ENCODE measurements at places on chromosomes 7 and 10. TPM values are rescaled to one million over a fixed set of nuclear protein-coding genes. Genes with fewer than 3 reads are reported as not detected.

The COL1A2 gene
- 6,947 TPM for total RNA-seq

The C7orf33 gene
- 3.6 TPM for total RNA-seq

The ANKRD61 gene
- total RNA-seq, result not detected

The ENKUR gene
- total RNA-seq, result 1.7 TPM

The CUZD1 gene
- total RNA-seq, result 1.3 TPM

The PLCE1 gene
- 28.2 TPM for total RNA-seq

The RNF133 gene
- 2.6 TPM for total RNA-seq

The TES gene
- 76.4 TPM for total RNA-seq

The TEX47 gene
- total RNA-seq, result not detected

The HABP2 gene
- not detected for total RNA-seq

The CFAP58 gene
- 1.5 TPM for total RNA-seq

The POLR3A gene
- 30.6 TPM for total RNA-seq

The LRMDA gene
- total RNA-seq, result 14.8 TPM

The HTRA1 gene
- 172 TPM for total RNA-seq

The LOXL4 gene
- total RNA-seq, result 7.9 TPM

The C10orf53 gene
- not detected for total RNA-seq

The PRSS1 gene
- total RNA-seq, result not detected

The CXCL12 gene
- 117 TPM for total RNA-seq

The ADARB2 gene
- 6.7 TPM for total RNA-seq

The ZPBP gene
- total RNA-seq, result 5.7 TPM

The TOMM7 gene
- total RNA-seq, result 63.6 TPM

The TAC1 gene
- total RNA-seq, result 3.4 TPM

The CPXM2 gene
- 27.7 TPM for total RNA-seq

The CPN1 gene
- not detected for total RNA-seq

The CCM2 gene
- 30.6 TPM for total RNA-seq

The PLAC9 gene
- 43.8 TPM for total RNA-seq

The PLEKHA1 gene
- total RNA-seq, result 86.7 TPM

The MOGAT3 gene
- not detected for total RNA-seq

The DLX5 gene
- not detected for total RNA-seq

The HECW1 gene
- 11.8 TPM for total RNA-seq

The FAM20C gene
- total RNA-seq, result 24.7 TPM

The ITIH5 gene
- 49.9 TPM for total RNA-seq

The TNKS2 gene
- total RNA-seq, result 108 TPM

The TAS2R3 gene
- 4.2 TPM for total RNA-seq

The VSIR gene
- total RNA-seq, result 15.4 TPM

The CHCHD3 gene
- 78.0 TPM for total RNA-seq

The PNLIP gene
- total RNA-seq, result not detected

The PIP gene
- total RNA-seq, result not detected

The NEUROG3 gene
- not detected for total RNA-seq

The NPFFR1 gene
- total RNA-seq, result 9.1 TPM

The GIMAP7 gene
- total RNA-seq, result 4.1 TPM

The BICC1 gene
- total RNA-seq, result 34.4 TPM

The ABCF2 gene
- total RNA-seq, result 32.5 TPM

The OR2A5 gene
- total RNA-seq, result not detected

The SPDYE5 gene
- total RNA-seq, result 0.22 TPM

The ZNF425 gene
- total RNA-seq, result 6.7 TPM

The THNSL1 gene
- total RNA-seq, result 13.0 TPM

The PHKG1 gene
- total RNA-seq, result 4.7 TPM

The NUTM2D gene
- total RNA-seq, result 5.1 TPM

The CAV2 gene
- 38.8 TPM for total RNA-seq

The FGFR2 gene
- total RNA-seq, result 77.5 TPM

The CCZ1B gene
- 68.2 TPM for total RNA-seq

The NME8 gene
- not detected for total RNA-seq

The DKK1 gene
- total RNA-seq, result 5.7 TPM

The ASZ1 gene
- total RNA-seq, result not detected

All from camera-type eye (tissue), 1 donor.